B cell (primary cell): ENCODE measurements at places on chromosomes 12 and 14.

DNA sequence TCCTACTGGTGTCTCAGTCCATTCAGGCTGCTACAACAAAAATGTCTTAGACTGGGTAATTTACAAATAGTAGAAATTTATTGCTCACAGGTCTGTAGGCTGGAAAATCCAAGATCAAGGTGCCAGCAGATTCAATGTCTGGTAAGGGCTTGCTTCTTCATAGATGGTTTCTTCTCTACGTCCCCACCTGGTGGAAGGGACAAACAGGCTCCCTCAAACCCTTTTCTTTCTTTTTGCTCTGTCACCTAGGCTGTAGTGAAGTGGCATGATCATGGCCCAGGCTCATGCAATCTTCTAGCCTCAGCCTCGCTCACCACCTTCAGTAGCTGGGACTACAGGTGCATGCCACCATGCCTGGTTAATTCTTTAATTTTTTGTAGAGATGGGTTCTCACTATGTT, 106.8 kb upstream of the RPH3A start:
- no peak overlapping the region for H3K4me3 ChIP-seq
- no peak for DNase-seq
- no peak overlapping the region for H3K27ac ChIP-seq
- no peaks in the 10 kb centered on the region for H3K27me3 ChIP-seq
- no peaks in the 10 kb centered on the region for H3K4me1 ChIP-seq

- H3K36me3 ChIP-seq: no peaks in the 10 kb centered on the region
- H3K27ac ChIP-seq: no peak overlapping the region
- H3K4me1 ChIP-seq: peaks cover 10% of the 10 kb centered on the region
- peak; percentile 8 for DNase-seq
- H3K4me3 ChIP-seq: no peak overlapping the region
These were observed 21.2 kb upstream of the CDCA4 start for GRCh38 chr14:105041841-105042765.

DNA sequence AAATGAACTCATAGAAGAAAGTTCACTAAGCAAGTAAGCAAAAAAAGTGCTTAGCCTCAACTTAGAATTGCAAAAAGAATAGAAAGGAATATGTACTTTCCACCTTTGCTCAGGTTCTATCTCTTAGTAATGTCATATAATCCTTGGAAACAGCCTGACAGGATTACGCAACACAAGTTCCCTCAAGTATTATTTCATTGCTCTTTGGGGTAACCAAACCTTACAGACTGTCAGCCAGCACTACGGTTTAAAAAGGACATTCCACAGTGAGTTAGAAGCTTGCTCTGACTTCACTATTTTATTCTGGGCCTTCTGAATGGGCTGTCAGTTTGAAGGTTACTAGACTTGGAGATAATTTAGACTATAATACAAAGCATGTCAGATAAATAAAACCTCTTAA, 264.0 kb downstream of the ATXN7L3B start:
- no peaks in the 10 kb centered on the region for H3K4me1 ChIP-seq
- H3K27me3 ChIP-seq: no peaks in the 10 kb centered on the region
- H3K36me3 ChIP-seq: no peaks in the 10 kb centered on the region
- H3K4me3 ChIP-seq: no peak overlapping the region

DNA sequence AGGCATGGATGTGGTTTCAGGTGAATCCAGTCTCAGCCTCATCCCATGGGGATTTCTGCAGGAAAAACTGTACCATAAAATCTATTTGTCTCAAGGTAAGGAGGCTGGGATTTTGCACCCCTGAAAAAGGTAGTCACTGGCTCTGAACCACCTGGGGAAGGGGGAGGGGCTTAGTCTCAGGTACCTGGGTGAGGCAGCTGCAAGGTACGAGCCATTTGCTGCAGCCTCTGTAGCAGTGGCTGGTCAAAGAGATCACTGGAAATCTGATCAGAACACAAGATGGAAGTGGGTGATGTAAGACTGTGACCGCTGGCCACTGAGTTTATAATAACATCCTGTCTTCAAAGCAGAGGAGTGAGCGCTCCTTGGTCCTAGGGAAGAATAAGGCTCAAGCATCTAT, 209.9 kb upstream of the NOS1 start:
- H3K36me3 ChIP-seq: no peaks in the 10 kb centered on the region
- H3K4me3 ChIP-seq: no peak overlapping the region
- H3K27me3 ChIP-seq: no peaks in the 10 kb centered on the region
- H3K4me1 ChIP-seq: no peaks in the 10 kb centered on the region
- DNase-seq: no peak
- H3K27ac ChIP-seq: no peak overlapping the region
